ENCODE measurements at places on chromosomes 2 and 18.

- DNase-seq, result no peak
Observed at GRCh38 chr18:49866680-49867079, 53.3 kb upstream of the ACAA2 start.

DNA sequence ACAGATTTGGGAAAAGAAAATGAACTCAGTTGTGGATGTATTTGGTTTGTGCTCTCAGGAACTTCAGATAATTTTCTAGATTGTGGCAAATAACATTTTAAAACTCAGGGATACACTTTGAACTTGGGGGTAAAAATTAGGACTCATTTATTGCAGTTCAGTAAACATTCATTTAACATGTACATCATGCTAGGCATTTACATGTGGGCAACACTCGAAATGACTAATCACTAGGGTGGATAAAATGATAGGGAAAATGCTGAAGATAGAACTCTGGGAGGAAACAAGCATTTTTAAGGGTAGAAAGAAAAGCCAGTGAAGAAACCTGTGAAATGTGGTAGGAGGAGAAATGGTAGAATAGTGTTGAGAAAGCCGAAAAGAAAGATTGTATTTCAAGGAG, 7.8 kb downstream of the FAM117B start:
- DNase-seq, result no peak

DNA sequence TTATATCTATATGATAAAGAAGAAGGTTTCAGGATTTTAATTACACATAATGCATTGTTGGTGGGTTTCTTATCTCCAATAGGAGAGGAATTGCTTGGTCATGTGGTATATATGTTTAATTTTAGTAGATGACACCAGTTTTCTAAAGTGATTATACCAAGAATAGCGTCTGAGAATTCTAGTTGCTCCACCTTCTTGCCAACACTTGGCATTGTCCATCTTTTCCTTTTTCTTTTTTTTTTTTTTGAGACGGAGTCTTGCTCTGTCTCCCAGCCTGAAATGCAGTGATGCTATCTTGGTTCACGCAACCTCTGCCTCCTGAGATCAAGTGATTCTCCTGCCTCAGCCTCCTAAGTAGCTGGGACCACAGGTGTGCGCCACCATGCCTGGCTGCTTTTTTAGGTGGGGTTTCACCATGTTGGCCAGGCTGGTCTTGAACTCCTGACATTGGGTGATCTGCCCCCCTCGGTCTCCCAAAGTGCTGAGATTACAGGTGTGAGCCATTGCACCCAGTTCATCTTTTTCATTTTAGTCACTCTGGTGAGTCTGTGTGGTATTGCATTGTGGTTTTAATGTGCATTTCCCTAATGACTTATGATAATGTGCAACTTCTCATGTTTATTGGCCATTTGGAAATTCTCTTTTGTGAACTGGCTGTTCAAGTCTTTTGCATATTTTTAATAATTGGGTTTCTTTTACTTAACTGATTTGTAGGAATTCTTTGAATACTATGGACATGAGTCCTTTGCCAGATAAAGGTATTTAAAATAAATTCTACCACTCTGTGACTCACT, 37.3 kb upstream of the ZNF512 start:
- no peak for DNase-seq

DNA sequence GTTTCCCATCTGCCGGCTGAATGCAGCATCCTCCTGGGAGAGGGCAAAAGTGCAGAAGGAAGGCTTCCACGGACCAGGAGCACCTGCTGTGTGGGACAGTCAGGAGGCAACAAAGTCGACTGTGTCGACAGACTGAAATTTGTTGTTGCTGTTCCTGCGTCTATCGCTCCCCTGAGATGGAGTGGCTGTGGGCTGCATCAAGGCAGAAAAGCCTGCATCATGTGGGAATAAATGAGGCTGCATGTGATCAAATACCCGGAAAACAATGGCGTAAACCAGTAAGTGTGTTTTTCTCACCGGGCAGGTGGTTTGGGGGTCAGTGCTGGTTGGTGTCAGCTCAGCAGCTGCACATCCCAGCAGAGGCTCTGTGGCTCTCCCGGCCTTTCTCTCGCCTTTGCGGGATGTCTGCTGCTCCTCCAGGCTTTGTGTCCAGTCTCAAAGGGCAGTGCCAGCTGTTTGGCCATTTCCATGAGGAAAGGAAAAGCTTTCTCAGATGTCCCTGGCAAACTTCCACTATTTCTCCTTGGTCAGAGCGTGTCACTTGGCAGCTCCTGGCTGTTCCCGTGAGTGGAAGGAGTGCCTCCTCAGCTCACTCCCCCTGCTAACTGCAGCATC, 262.4 kb downstream of the NDUFA10 start:
- DNase-seq, result no peak

DNA sequence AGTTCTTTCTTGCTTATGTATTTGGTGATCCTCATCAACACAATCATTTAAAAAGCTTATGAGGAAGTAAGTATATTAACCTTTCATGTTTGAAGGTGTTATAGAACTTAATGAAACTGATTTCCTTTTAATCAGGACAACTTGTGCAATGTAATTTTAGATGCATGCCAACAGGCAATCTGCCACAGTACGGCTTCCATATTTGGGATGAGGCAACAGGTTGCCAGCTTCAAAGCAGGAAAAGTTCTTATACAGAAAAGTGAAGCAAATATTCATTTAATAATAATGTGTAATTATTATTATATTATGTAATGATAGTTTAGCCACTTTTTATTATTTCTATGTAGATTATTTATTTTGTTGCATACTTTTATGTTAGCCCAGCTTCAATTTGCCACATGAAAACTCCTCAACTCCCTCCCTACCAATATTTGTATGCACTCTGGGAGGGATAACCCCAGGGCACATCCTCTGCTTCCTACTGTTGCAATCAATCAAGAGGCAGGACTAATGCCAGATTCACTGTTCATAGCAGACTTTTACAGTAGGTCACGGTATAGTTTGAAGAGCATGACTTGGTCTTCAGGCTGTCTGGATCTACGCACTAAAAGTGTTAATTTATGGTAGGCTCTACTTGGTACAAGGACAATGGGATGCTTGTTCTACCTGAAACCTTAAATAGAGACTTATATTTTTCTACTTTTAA, 277.2 kb downstream of the AGPS start:
- DNase-seq, result no peak

- no peak for DNase-seq
Observed at GRCh38 chr2:47651296-47651695, 131.6 kb upstream of the MSH6 start.

DNA sequence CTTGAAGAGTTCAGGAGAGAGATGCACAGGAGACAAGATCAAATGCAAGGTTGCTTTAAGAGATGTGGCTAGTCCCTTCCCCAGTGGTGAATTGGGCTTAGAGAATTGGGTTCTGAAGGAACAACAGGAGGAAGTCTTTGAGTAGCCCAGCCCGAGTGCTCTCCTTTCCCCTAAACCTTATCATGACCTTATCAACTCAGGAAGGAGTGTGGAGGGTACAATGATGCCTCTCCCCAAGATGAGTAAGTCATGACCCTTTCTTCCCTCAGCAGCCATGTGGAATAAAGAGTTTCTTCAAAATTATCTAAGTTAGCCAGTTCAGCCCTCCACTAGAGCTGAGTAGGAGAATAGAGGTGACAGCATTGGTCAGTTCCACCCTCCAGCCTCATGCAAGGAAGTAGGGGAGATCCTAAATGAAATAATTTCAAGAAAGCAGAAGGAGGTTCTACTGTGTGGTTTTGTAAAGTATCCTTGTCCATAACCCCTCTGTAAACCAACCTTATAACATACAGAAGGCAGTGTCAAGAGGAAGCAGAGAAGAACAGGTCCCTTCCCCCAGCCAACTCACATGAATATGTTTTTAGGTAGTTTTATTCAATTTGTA, 88.4 kb downstream of the ARHGAP15 start:
- DNase-seq, result no peak

- no peak for DNase-seq
Observed at GRCh38 chr2:241762321-241762932, 14.2 kb upstream of the GAL3ST2 start.

DNA sequence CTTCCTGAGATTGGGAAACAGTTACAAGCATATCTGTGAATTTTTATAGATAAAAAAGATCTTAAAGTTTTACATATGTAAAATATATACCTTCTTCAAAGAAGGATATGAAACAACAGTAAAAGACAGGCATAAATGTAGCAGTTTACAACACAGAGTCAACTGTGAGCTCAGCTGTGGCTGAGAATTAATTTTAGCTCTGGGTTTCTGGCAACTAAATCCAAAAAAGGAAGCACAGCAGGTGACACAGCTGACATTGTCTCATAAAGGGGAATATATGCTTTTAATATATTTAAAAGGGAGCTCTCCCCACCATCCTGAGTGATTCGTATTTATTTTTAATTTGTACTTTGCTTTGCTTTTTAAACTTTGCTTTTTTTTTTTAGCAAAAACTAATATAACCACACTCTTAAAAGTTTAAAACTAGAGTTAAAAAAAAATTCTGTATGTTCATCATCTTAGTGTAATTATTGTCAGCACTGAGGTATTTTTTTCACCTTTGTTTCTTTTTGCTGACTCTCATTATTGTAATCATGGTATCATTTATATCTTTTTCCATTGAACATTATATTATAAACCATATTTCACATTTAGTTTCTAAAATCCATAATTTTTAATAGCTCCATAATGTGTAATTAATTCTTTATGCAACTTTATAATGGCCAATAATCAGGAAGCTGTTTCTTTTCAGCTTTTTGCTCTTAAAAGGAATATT, 6.7 kb downstream of the TUBB6 start:
- no peak for DNase-seq

GRCh38 chr2:231204581-231204980, 6.2 kb downstream of the ARMC9 start:
- no peak for DNase-seq

DNA sequence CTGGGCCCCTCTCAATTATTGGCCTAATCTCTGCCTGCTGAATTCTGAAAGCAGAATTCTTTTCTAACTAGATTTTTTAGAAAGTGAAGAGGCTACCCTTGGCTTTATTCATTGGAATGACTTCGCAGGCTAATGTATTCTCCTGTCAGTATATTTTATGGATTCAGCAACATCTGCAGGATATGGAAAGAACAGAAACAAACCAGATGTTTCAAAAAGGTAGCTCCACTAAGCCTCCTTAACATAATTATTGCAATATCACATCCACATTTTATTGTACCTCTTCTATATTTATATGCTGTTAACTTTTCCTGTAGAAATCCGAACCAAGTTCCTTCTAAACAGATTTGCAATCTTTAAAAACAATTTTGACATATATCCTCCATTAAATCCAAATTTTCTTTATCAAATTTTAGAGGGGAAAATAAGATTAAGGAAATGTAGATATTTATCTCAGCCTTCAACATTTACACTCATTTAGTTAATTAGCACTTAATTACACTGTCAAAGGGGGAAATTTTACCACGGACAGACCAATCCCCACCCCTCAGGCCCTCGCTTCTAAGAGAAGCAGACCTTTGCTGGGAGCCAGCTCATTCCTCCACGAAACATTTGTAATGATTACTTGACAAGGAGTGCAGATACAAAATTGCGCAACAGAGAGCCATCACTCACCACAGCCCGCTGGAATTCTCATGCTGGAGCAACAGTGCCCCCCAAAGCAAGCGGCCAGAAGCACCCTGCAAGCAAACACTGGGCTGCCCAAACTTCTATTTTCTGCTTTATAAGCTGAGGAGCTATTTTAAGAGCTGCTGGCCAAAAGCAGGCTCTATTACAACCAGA, 253.4 kb downstream of the ETAA1 start:
- no peak for DNase-seq

- DNase-seq, result no peak
Observed at GRCh38 chr2:175884697-175885393, 117.2 kb downstream of the LNPK start.

DNA sequence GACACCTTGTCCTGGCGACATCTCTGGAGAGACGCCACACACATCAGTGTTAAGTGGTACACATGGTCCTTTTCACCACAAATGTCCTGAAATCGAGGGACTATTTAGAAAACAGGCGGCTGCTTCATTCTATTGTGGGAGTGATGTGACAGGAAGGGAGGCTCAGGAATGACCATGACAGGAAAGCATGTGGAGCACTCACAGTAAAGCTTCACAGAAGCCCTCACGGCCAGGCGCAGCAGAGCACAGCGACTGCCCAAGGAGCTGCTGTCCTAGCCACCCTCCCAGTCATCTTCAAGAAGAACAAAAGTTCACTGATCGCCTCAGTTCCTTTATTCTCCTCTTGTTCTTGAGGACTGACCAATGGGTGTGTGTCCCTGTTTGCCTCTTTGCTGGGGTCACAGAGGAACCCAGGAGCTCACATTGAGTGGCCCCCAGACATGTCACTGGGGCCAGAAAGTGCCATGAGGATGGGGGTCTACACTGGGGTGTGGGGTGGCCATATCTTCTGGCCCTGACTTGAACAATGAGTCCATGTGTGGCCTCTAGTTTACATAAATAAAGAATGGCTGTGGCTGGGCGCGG, 84.6 kb upstream of the RANBP2 start:
- no peak for DNase-seq

Measured in activated T-cell treated with anti-CD3 and anti-CD28 coated beads for 24 hours (primary cell).